ENCODE measurements at places on chromosomes 1 and 21.

DNA sequence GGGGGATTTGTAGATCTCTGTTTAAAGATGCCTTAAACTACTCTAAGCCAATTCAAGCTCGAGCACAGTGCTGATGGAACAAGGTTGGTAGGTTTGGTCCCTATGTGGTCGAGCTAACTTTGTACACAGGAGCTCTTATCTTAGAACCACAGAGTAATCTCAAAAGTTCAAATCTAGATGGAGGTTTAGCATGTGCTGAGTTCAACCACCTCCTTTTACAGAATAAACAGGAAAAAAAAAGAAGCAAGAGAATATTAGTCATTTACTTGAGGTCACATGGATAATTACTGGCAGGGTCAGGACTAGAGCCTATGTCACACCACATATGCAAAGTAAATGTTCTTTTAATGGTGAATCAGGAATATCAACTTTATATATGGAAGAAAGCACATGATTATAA, 86.2 kb downstream of the DTL start:
- no peak for DNase-seq

DNA sequence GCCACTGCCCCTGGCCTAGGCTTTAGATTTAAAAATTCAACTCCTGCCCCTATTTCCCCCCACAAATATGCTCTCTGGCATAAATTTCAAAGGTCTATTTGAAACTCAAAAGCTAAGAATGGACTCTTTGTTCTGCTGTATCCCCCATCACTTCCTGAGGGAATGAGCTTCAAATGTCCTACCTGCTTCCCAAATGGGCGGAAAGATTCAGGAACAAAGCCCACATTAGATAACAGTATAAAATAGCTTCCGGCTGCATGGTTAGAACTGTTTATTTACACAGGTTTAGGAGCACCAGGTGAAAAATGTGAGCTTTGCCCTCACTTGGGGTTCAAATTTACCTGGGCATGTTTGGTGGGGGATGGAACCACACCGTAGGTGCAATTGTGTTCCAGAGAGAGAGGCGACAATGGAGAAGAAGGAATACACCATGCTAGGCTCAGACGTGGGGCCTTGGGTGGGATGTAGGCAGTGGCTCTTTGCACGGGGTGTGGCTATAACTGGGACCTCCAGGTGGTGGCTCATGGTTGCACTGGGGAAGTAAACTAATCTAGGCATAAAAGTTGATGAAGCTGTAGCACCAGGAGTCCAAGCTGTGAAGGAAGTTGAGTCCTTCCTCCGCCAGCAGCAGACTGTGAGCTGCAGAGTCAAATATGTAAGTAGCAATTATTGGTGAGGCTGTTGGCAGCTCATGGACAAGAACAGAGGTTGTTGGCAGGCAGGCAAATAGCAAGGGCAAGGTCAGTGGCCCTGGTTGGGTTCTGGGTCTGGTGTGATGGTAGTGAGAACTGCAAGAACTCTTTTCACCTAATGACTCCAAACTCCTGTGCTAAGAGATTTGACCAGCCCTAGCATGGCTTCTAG, 41.5 kb upstream of the SRSF10 start:
- no peak for DNase-seq

GRCh38 chr1:173328961-173329360, 121.8 kb upstream of the TNFSF4 start:
- DNase-seq = no peak

DNA sequence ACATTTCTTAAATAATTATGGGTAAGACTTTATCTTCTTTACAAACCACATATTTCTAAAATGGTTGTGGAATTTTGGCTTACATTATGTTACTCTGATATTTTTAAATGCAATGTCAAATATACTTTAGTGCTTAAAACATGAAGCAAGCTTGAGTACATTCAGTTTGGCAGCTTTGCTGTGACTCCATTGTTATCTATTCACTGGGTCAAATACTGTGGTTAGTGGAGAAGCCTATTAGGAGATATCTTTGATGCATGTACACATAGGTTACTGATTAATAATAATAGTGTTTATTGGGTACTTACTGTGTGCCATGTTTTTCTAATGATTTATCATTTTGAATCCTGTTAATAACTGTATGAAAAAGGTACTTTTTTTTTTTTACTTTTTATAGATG, 520.4 kb upstream of the B3GALT2 start:
- no peak for DNase-seq

DNA sequence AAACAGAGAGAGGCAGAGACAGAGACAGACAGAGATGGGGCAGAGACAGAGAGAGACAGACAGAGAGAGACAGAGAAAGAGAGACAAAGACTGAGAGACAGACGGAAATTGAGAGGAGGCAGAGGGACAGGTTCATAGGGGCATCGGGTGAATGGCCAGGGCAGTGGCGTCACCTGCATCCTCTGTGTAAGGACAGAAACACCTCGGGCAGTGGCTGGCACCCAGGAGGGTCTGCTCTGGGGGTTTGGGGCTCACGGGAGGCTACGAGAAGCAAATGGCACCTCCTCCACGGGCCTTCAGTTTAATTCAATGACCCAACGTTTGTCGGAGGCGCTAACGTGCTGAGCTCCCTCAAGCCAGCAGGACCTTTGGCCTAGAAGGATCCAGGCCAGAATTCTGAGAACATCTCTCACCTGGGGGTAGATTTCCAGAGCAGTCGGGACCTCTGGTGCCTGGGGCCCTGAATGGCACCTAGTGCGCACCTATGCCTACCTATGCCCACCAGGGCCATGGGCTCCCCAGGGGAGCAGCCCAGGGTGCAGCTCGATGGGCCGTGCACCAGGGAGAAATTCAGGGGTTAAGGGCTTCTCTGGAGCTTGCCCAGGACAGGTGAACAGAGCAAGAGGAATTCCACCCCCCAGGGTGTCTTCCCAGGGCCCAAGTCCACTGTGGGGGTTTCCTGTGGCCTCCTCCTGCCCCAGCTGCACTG, 20.6 kb upstream of the PTTG1IP start:
- no peak for DNase-seq

GRCh38 chr1:167120899-167121298, 27.0 kb downstream of the STYXL2 start:
- DNase-seq = no peak

GRCh38 chr1:89671775-89672488, 39.0 kb downstream of the LRRC8C start:
- DNase-seq = no peak

DNA sequence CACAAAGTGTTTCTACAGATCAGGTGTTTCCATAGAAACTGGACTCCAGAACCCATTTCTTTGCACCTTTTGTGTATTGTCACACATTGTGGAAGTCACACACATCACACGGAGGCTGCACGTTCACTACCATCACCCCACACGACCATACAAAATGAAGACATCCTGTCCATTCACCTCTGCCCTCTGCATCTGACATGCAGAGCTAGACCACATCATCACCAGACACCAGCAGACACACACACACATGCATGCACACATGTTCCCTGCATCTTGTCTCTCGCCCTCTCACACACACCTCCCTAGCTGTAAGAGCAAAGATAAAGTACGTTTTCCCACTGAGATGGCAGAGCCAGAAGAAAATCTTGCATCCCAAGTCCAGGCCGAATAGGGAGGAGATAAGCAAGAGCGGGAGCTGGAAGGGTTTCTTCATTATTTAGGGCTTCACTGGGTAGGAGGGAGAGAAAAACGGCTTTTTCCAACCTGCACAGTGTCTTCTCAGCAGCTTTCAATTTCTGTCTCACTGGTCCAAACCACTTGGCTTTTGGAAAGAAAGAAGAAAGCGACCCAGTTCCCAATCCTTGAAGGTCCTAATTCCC, 709 bp downstream of the PRELP start:
- no peak for DNase-seq

- peak; percentile 8 for DNase-seq
Measured at GRCh38 chr1:186511761-186512637, 51.1 kb upstream of the PDC start.

GRCh38 chr1:177645491-177646190, 324.2 kb downstream of the SEC16B start:
- no peak for DNase-seq

All from NCI-H510A (cell line).